CMK (cell line): ENCODE measurements at places on chromosomes 2 and 18.

- DNase-seq, result no peak
Observed at GRCh38 chr2:75134860-75135259, 64.5 kb downstream of the TACR1 start.

DNA sequence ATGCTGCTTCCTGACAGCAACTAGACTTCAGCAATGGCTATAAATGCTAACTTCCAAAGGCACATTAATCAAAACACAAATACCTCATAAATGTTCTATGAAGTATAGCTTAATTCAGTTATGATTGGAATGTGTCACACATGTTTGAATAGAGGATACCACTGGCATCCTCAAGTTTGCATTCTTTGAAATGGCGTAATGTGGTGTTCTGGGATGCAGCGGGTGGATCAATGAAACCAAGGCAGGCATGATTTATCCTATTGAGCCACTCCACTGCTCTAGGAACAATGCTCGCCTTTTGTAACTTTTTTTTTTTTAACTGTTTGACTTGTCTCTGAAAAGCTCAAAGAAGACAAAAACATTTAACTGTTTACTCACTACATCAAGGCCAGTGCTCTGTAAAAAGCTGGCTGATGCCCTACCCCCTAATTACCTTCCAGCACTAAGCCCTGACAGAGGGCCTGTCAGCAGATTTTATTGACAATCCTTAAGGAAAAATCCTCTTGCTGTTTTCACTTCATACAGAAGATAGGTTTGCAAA is 278.8 kb upstream of the SESTD1 start:
- no peak for DNase-seq

DNA sequence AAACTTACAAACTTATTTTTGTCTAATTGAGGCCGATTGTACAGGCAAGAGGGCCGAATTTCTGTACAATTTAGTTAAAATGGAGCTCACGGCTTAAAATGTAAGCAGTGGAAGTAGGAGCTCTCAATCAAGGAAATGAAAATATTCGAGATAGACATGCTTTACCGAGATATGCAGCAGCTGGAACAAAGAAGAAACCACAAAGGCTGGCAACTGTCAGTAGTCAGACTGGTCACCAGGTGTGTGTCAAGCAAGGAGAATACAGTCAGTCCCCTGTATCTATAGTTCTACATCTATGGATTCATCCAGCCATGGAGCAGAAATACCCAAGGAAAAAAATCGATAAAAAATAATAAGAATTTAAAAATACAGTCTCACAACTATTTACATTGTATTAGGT is 122.6 kb downstream of the WDSUB1 start:
- DNase-seq, result no peak

DNA sequence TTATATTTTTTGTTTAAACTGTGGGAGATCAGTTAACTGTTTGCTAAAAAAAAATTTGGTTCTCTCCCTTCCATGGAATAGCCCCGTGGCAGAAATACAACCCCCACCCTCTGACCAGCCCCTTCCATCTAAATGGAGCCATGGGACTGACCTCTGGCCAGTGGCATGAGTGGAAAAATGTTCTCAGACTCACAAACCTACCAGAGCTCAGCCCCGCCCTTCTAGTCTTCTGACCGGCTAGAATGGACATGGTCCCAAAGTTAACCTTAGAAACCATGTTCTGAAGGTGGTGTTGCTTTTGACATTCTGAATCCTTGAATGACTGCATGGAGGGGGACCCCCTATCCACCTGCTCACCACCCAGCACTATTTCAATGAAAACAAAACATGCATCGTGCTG is 1.3 kb upstream of the CHRNA1 start:
- no peak for DNase-seq

DNA sequence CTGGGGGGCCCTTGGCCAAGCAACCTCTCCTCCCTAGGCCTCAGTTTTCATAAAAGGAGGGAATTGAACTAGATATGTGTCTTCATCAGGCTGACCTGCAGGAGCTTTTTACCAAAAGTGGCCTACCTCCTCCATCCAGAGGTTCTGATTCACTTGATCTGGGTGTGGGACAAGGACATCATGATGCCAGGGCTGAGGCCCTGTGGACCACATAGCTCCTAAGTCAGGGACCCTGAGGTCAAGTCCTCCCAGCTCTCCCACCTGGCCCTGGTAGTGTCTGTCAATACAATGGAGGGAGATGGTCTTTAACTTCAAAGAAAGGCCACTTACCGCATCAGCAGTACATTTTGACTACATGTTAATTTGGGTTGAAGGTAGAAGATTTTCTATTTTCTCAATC is 10.4 kb downstream of the IL1RN start:
- DNase-seq, result no peak

- peak; percentile 49 for DNase-seq
Observed at GRCh38 chr2:201891676-201892075, 85.3 kb downstream of the CDK15 start.

- DNase-seq, result no peak
Observed at GRCh38 chr2:240620149-240620731, 5.0 kb upstream of the GPR35 start.

GRCh38 chr2:129318581-129319421 is 660.7 kb upstream of the RAB6C start:
- DNase-seq, result no peak
